ENCODE measurements at places on chromosomes 1 and 21.

GRCh38 chr1:40622936-40623629 is 42.4 kb downstream of the RIMS3 start:
- DNase-seq, result no peak

- DNase-seq, result no peak
These were observed 26.4 kb downstream of the KRTAP10-1 start for GRCh38 chr21:44513389-44514217.

GRCh38 chr1:78142736-78143135 is 97.0 kb downstream of the GIPC2 start:
- no peak for DNase-seq

GRCh38 chr1:117229217-117229616 is 18.5 kb upstream of the VTCN1 start:
- no peak for DNase-seq

DNA sequence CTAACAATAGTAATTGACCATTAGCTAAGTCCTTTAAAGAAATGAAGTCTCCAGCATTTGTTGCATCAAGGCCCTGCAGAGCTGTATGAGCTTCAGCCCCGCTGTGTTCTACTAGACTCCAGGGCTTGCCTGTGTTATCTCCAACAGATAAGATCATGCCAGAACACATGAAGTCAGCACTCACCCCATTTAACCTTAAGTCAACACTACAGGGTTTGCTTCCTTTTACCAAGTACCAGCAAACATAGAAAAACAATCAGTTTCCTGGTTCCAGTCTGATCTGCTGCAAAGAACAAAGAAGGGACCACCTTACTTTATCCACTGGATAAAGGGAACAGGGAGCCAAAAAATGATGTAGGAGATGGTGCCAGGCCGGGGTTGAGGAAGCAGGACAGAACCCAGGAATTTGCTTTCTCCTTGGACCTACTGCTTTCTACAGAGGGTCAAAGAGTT is 41.3 kb upstream of the ENAH start:
- DNase-seq, result no peak

- DNase-seq, result no peak
These were observed 92.8 kb downstream of the LYPLAL1 start for GRCh38 chr1:219266524-219266923.

GRCh38 chr1:232504651-232505050 is 125.3 kb downstream of the SIPA1L2 start:
- no peak for DNase-seq

GRCh38 chr1:2108213-2108876 is 58.1 kb downstream of the PRKCZ start:
- no peak for DNase-seq

- DNase-seq, result no peak
These were observed 27.6 kb downstream of the IL10RB start for GRCh38 chr21:33293811-33294216.

GRCh38 chr1:167854184-167854583 is 59.8 kb downstream of the ADCY10 start:
- DNase-seq, result no peak

DNA sequence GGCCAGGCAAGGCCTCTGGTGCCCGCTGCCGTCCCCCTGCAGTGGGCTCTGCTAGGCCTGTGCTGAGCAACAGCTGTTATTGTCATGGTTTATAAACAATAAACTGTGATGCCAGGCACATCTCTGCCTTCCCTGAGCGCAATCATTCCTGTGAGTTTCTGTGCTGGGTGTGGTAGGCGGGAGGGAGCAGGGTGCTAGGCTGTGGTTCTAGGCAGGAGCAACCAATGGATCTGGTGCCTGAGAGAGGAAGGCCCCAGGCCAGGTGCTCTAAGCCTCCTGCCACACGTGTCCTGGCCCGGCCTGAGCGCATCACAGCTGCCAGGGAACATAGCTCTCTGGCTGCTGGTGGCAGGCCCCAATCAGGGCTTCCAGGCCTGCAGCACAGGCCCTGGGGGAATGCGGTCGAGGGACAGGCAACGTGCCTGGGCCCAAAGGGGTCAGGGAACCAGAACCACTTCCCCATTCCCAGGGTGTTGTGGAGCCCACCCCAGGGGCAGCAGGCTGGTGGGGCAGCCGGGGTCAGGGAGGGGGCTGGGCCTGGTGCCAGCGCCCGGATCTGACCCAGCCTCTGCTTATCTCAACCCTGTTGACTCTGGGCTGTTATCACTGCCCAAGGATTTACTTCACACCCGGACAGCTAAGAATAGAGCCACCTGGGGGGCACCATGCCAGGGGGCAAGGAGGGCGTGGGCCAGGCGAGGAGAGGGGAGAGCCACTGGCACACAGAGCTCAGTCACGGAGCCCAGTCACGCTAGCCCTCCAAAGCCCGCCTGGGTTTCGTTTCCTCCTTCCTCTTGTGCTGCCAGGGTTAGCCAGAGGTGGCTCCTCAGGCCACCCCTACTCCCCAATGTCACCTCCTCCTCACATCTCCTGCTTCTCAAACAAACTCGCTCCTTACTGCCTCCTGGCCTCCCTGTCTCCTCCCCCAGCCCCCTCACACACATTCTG is 11.5 kb downstream of the TRIM46 start:
- DNase-seq, result no peak

DNA sequence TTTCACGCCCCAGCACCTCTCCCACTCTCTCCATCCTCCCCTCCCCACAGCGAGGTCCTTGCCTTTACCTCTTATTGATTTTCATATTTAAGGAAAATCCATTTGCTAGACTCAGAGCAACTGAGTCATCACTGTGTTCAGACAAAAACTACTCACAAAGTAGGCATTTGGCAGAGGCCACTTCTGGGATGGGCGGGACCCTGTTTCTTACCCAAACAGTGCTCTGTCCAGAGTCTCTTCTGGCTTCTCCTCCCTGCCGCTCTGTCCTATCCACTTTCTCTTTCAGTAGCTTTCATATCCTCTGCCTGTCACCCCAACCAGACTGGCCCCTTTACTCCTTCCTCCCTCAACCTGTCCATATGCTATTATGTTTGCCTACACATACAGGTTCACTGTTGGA is 2.4 kb upstream of the NAV1 start:
- no peak for DNase-seq

DNA sequence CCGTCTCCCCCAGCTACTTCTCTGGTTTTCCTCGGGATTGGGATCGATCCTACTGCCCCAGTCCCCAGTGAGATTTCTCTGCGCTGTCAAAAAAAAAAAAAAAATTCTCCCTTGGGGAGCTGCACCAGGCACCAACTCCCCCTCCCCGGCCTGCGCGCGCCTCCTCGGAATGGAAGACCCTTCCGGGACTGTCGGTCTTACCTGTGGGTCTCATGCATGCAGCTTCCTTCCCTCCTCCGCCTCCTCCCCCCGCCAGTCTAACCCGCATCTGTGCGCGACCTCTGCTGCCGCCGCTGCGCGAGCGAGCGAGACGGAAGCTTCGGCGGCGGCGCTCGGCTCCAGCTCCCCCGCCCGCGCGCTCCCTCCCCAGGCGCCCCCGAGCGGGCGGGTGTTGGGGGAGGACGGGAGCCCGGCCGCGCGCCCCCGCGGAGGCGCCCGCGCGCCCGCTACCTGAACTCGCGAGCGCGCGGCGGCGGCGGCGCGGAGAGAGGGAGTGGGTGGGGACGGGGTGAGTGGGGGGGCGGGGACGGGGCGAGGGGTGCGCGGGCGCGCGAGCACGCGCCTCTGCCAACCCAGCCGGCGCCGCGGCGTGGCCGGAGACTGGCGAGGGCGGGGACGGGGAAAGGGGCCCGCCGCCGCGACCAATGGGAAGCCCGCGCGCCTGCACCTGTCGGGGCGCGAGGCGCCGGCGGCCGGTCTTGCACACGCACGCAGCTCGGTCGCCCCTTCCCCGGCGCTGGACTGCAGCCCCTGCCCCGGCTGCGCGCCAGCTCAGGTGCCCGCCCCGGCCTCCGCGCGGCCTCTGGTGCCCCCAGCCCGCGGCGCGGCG is at the start of gene SUSD4:
TSS of gene SUSD4 (minus strand) at position 321 of the 829 bp plus-strand sequence. CDS start 751 bp downstream, outside the sequence.
- peak; percentile 53 for DNase-seq

- DNase-seq, result no peak
These were observed 8.0 kb downstream of the SYT6 start for GRCh38 chr1:114145504-114146151.

GRCh38 chr1:194069168-194069830 is 882.9 kb upstream of the B3GALT2 start:
- DNase-seq, result no peak

GRCh38 chr1:227003165-227003564 is 63.1 kb downstream of the COQ8A start:
- DNase-seq, result no peak

DNA sequence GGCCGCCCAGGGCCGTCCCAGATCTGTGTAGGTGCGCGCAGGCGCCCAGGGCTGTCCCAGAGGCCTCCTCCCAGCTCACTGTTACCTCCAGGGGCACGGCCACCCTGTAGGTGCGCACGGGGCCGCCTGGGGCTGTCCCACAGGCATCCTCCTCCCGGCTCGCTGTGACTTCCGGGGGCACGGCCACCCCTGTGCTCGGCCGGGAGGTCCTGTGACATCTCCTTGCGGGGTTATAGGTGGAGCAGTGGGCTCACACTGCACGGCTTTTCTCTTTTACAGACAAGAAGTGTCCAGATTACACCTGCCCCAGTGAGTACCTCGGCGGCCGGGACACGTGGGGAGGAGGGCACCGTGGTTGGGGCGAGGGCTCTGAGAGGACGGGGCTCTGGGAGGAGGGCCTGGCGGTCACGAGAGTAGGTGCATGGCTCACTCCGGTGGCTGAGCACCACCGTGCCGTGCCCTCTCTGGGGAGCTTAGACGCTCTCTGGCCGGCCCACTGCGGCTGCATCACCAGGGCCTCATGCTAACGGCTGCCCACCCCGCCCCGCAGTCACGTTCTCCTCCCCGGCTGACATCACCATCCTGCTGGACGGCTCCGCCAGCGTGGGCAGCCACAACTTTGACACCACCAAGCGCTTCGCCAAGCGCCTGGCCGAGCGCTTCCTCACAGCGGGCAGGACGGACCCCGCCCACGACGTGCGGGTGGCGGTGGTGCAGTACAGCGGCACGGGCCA is 21.4 kb downstream of the COL6A1 start:
- no peak for DNase-seq

- DNase-seq, result peak; percentile 13
These were observed 51.8 kb downstream of the EDN2 start for GRCh38 chr1:41432481-41433280.

- no peak for DNase-seq
These were observed 5.3 kb upstream of the MROH9 start for GRCh38 chr1:170929835-170930554.

- DNase-seq, result no peak
These were observed 214.6 kb downstream of the TRABD2B start for GRCh38 chr1:47782414-47783166.

DNA sequence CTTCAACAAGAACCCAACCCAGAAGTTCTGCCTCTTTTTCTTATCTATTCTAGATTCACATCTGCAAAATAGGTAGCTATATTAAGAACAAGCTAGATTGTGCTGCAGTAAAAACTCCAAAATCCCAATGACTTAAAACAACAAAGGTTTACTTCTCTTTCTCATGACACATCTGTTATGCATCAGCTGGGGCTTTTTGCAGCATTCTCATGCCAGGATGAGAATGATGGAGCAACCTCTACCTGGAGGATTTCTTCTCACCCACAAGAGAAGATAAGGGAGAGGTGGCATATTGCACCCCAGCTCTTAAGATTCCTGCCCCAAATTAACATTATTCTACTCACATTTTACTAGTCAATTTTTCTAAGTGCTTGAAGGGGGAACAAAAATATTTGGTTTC is 152.3 kb upstream of the SPAG17 start:
- DNase-seq, result no peak

DNA sequence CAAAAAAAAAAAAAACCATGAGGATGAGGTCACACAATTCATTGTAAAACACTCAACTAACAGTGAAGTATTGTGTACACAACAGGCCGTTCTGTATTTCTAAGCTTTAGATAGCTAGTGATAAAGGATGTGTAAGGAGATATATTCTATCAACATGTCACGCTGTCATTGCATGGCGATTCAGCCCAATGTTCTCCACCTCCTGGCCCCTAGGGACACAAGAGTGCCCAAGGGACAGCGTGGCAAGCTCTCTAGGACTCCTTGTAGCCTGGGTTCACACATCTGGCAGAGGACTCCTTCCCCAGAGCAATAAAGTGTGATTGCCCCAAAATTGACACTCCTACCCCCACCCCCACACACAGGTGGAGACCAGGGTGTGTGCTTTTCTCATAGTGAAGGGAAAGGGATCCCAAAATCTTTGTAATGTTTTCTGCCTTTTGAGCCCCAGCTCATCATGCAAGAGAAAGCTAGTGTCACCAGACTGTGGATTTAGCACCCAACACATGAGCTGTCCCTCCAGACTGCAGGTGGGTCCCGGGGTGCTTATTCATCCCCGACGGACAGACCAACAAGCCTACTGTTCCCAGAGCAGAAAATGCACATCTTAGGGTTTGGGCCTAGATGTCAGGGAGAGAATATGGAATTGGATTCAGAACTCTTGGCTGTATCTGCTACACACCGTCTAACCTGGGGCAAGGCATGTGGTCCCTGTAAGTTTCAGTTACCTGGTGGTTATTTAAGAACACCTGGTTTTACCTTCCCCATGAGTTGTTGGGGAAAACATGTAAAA is 11.5 kb downstream of the TMPRSS3 start:
- no peak for DNase-seq

DNA sequence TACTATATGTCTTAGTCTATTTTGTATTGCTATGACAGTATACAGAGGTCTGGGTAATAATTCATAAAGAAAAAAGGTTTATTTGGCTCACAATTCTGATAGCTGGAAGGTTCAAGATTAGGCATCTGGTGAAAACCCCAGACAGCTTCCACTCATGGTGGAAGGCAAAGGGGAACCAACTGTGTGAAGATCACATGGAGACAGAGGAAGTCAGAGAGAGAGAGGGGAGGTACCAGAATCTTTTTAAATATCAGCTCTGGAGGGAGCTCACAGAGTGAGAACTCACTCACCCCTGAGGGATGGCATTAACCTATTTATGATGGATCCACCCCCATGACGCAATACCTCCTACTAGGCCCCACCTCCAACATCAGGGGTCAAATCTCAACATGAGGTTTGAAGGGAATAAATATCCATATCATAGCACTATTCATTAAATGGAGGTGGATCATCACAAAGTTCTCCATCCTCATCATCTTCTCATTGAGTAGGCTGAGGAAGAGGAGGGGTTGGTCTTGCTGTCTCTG is 290.5 kb downstream of the DSCAM start:
- no peak for DNase-seq

- no peak for DNase-seq
These were observed 13.4 kb downstream of the PLA2G5 start for GRCh38 chr1:20083178-20083944.

DNA sequence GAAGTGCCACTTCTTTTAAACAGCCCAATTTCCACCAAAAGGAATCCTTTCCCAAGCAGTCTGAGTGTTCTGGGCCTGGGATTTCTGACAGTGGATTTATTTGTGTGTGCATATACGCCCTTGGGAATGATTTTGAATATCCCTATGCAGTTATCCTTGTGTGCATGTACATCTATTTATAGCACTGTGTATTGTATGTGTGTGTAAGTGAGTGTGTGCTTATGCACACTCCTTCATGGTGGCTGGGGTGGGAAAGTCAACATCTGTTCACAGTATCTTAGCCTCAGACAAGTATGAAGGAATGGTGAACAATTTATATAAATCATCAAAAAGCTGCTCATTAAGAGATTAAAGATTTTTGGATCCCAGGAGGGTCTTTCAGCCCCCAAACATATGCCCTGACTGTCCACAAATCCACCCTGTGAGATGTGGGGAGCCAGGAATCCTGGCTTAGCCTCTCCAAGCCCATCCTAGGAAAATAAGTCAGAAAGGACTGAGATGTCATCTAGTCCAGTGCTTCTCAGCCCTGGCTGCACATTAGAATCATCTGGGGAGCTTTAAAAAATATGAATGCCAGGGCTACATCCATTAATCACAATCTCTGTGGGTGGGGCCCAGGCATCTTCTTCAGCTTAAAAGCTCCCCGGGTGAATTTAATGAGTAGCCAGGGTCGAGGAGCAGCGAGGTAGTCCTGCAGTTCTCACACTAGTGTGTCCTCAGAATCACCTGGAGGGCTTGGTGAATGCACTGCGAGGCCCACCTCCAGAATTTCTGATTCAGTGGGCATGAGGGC is 101.4 kb downstream of the PLXNA2 start:
- DNase-seq, result no peak
